NCI-H510A (cell line): ENCODE measurements at places on chromosomes 7 and 10.

DNA sequence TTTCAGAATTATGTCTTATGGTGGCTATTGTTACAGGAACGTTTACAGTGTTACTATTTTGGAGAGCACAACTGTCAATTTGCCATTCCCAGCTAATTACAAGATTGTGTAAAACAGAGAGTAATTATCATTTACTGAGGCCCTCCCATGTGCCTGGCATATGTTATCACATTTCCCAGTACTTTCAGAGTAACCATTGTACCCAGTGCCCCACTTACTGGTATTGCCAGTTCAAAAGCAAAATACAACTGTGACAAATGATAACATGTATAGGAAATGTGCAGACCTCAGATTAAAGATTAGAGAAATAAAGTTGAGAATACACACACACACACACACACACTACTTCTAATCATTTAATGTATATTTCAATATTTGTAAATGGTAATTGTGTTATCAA is 572.5 kb downstream of the POM121L12 start:
- DNase-seq, result no peak

DNA sequence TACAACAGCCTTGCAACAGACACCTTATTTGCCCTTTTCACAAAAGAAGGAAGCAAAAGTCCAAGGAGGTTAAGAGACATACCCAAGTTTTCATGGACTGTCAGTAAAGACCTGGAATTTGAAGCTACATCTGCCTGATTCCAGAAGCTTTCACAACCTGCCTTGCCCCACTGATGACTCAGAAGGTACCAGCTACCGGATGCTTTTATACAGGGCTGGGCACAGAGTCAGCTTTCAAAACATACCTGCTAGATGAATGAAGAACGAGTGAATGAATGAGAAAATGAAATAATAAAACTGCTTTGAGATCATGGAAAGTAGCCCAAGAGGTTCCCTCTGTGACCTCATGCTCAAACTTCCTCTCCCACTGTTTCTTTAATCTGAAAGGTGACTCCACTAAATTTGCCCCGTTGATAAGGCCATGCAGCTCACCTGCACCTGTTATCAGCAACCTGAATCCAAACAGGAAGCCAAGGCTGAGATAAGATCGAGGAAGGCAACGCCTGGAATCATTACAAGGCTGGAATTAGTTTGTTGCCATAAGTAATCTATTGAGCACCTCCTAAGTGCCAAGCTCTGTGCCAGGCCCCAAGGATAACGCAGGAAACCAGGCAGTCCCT is 151.5 kb downstream of the WDR11 start:
- no peak for DNase-seq

DNA sequence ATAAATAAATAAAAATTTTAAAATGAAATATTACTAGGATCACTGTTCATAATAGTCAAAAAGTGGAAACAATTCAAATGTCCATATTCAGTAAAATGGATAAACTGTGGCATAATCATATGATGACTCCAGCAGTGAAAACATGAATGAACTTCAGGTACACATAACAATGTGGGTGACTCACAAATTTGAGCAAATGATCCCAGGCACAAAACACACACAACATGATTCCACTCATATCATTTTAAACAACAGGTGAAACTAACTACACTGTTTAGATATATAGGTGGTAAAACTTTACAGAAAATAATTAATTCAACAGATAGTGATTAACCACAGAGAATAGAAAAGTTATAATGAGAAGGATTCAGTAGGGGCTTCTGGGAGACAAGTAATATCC is 14.7 kb upstream of the SAMD8 start:
- no peak for DNase-seq

DNA sequence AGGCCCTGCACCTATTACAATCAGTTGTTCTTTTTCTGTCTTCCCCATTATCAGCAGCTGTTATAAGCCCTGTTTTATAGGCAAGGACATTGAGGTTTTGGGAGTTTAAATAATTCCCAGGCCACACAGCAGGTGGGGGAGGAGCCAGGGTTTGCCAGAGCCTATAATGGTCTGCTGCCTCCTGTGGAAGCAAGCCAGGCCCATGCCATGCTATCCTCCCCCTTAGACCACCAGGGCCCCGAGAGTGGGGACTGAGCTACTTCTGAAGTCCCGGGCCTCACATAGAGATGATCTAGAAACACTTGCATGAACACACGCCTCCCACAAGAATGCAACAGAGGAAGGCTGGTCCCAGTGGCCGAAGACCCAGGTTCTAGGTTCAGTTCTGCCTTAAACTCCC is 141.7 kb downstream of the SH3PXD2A start:
- no peak for DNase-seq
